ENCODE measurements at places on chromosomes 16 and 17. TPM values are rescaled to one million over a fixed set of nuclear protein-coding genes. Genes with fewer than 3 reads are reported as not detected.

Gene NMRAL1
- 34.5 TPM for total RNA-seq

Gene DNASE1L2
- total RNA-seq, result 1.7 TPM

DNA sequence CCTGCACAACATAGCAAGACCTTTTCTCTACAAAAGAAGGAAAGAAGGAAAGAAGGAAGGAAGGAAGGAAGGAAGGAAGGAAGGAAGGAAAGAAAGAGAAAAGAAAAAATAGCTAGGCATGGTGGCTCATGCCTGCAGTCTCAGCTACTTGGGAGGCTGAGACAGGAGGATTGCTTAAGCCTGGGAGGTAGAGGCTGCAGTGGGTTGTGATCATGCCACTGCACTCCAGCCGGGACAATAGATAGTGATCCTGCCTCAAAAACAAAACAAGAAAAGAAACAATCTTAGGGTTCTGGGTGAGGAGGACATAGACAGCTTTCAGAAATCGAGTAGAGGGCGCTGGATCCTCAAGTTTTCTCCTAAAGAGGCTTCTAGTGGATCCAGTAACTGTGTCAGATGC is 59.7 kb upstream of the CLEC3A start:
- H3K27ac ChIP-seq, result no peak overlapping the region
- peaks cover 2% of the 10 kb centered on the region for H3K4me1 ChIP-seq
- no peak overlapping the region for H3K4me3 ChIP-seq
- no peaks in the 10 kb centered on the region for H3K36me3 ChIP-seq
- peaks cover 10% of the 10 kb centered on the region for H3K27me3 ChIP-seq

DNA sequence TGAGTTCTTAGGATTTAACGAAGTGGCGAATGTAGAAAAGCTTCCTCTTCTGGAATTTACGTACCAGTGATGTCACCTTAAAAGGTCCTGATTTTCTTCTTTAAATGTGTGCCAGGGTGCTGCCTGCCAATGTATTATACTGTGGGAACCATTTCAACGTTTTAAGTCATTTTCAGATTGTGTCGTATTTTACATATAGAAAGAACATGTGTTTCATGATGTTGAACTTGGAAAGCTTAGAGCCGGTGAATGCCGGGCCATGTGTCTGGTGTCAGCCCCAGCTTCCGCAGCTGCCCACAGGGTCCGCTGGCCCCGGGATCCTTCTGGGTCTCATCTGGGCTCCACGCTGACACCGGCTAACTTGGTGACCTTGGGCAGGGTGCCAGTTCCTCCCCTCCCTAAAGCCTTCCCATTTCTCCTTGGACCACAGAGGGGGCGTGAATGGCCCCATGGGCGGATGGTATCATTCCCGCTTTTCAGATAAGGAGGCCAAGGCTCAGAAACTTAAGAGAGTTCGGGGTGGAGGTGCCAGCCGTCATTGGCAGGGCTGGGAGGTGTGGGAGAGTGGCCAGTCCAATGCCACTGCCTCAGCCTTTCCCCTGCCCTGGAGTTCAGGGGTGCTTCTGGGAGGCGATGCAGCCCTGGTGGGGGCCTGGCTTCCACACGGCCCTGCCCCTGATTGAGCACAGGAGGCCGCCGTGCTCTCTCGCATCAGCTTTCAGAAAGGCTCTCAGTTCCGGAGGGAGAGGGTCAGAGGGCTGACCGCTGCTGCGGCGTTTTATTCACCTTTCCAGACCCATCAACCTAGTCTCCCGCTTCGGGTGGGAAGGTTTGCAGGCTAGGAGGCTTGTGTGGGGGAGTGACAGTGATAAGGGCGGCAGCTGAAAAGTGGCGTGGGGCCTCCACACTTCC is 68.8 kb upstream of the CIBAR2 start:
- no peaks in the 10 kb centered on the region for H3K4me1 ChIP-seq
- H3K27me3 ChIP-seq, result peaks cover 2% of the 10 kb centered on the region
- no peak overlapping the region for H3K4me3 ChIP-seq
- no peak for DNase-seq
- H3K36me3 ChIP-seq, result peaks cover 4% of the 10 kb centered on the region

- no peak for DNase-seq
- peaks cover 54% of the 10 kb centered on the region for H3K27me3 ChIP-seq
- no peaks in the 10 kb centered on the region for H3K36me3 ChIP-seq
- peaks cover 7% of the 10 kb centered on the region for H3K4me1 ChIP-seq
These were observed 2.5 kb upstream of the ARHGAP23 start for GRCh38 chr17:38425744-38426143.
